NCI-H774 (cell line): ENCODE measurements at places on chromosomes 7 and 10.

DNA sequence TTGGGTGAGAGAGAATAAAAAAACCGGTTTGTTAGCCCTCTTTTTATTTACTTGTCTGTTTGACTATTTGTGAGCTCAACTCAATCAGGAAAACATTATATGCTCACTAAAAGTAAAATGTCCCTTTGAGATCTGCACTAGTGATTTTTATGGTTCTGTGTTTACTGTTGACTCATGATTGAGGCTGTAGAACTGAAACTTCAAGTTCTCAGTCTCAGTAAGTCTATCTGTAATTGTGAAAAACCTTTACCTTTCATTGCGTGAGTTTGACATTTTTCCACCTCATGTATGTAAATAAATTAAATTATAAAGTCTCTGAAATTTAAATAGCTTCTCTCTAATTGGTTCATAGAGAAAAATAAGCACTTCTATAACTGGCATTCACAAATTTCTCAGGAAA, 17.0 kb upstream of the CASD1 start:
- DNase-seq, result no peak

- no peak for DNase-seq
Observed at GRCh38 chr7:81482600-81483186, 287.2 kb downstream of the HGF start.

- DNase-seq, result no peak
Observed at GRCh38 chr7:26673271-26673670, 191.1 kb downstream of the SKAP2 start.

DNA sequence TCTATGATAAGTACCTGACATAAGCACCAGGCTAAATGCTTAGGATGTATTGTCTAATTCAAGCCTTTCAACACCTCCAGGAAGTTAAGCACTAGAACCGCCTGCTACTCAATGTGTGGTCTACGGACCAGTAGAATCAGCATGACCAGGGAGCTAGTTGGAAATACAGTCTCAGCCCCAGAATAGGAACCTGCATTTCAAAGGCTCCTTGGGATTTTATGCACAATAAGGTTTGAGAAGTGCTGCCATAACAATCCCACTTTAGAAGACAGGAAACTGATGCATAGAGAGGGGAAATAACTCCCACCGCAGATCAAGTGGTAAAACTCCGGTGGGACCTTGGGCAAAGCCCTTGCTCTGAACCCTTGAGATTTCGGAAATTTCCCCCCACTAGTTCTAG, 8.8 kb upstream of the DUSP5 start:
- DNase-seq, result no peak

GRCh38 chr10:108496106-108496505, 1331.6 kb upstream of the SORCS1 start:
- no peak for DNase-seq

DNA sequence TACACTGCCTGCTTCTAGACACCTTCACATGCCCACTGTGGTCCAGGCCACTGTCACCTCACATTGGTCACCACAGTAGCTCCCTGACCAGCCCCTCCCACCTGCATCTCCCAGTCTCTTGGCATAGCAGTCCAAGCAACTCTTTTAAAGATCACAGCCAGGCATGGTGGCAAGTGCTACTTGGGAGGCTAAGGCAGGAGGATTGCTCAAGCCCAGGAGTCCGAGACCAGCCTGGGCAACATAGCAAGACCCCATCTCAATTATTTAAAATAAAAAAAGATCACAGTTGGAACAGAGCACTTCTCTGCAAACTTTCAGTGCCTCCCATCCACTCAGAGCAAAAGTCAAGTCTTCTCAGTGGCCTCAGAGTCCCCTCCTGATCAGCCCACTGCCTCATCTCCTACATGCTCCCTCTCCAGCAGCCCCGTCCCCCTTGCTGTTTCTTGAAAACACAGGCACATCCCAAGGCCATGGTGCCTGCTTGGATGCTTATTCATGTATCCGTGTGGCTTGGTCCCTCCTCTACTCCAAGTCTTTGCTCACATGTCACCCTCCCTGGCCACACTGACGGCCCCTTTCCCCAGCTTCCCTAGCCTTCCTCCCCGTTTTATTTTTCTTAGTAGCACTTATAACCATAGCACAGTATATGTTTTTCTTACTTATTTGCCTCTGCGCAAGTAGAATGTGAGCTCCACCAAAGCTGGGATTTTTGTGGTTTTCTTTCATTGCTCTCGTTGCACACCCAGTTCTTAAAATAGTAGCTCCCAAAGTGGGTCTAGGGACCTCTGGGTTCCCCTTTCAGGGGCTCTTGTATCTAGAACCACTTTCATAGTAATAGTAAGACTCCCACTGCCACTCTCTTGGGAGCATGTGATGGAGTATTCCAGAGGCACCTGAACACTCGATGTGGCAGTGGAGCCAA, 19.5 kb downstream of the TSPAN15 start:
- no peak for DNase-seq

- no peak for DNase-seq
Observed at GRCh38 chr10:127092916-127093315, 103.5 kb downstream of the INSYN2A start.

GRCh38 chr7:157576415-157576814, 239.6 kb downstream of the DNAJB6 start:
- DNase-seq, result no peak

DNA sequence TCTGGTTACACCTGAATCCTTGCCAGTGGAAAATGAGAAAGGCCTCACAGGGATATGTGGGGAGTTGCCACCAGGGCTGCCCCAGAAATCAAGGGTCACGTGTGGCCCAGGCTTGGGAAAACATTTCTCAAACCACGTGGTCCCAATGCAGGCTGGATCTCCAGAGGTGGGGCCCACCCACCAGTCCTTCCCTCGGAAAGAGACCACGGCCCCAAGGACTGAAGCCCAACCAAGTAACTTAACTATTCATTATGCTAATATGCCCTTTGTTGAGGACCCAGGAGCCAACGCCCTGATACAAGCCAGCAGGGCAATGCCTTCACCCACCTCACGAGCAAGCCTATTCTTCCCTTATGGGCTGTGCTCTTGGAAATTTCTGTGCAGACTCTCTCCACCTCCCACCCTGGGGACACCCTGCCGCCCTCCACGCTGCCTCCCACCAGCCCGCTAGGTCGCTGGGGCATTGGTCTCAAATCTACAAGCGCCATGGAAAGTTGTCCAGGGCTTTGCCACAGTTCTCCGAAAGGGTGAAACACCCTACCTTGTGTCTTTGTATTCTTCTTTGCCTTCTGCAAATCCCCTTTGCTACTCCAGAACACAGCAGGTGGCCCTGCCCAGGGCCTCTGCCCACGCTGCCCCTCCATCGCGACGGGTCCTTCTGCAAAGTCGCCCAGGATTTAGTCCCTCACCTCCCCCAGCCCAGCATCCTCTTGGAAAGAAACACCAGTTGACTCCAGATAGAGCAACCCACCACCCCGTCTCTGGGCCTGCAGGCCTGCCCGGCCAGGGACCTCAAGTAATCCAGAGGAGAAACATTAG, 8.8 kb downstream of the TNS3 start:
- no peak for DNase-seq

- no peak for DNase-seq
Observed at GRCh38 chr10:121708728-121709674, 110.8 kb upstream of the FGFR2 start.

DNA sequence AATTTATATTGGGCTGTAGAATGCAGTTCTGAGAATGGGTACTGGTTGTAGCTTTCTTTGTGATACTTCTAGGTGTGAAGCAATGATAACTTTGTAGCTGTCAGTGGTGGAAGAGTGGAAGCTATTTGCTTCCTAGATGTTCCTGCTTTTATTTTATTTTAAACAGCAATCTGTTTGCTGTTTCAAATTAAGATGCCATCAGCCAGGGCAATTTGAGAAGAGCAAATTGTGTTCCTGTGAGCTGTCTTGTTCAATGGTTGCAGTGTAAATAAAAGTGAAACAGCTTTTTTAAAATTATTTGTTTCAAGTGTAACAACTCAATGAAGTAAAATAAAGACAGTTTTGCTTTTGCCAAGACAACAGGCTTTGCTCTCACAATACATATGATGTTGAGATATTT, 150.8 kb upstream of the TMEM229A start:
- DNase-seq, result no peak

GRCh38 chr7:137850571-137850970, 3.8 kb upstream of the DGKI start:
- no peak for DNase-seq

- no peak for DNase-seq
Observed at GRCh38 chr10:130812381-130813148, 499.0 kb downstream of the TCERG1L start.

DNA sequence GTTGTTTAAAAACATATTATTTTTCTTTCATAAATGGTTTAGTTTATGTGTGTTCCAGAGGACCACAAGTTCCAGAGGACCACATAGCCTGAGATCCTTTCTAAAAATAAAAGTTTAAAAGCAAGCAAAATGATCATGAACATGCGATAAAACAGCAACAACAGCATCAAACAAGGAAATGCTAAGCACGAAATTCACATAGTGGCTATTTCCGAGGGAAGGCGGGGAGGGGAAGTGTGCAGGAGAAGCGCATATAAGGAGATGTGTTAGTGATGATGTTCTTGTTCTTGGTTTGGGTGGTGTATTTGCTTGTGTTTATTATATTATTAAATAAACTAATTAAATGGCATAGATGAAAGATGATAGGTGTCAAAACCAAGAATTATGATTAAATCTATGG, 1.2 kb downstream of the TBATA start:
- no peak for DNase-seq

DNA sequence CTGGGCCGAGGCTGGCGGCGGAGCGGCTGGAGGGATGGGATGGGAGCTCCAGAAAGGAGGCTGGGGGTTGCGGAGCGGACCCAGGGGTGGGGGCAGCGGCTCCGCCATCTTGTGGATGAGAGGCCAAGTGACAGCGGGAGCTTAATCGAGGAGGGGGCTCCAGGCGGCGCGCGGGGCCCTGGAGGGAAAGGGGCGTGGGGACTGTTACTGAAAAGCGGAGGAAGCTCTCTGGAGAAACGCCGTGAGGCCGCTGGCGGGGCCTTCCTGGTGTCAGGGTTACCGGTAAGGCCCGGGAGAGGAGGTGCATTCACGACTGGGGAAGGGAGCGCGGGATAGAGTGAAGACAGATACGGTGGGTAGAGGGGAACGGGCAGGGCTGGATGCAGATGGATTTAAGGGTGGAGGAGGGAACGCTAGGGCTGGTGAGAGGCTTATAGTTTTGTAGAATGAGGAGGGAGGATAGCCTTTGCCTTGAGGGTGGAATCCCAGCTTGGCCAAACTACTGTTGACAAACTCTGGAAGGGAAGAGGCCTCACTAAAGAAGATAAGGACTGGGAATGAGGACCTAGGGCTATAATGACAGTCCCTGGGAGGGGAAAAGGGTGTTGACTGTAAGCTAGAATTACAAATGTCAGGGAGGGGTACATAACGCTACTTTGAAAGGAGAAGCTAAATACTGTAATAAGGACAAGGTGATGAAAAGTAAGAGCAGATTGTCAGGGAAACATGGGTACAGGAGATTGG, 535 bp downstream of the BTRC start:
- DNase-seq, result no peak

GRCh38 chr7:159030490-159031134, 114.1 kb downstream of the VIPR2 start:
- peak; percentile 30 for DNase-seq

DNA sequence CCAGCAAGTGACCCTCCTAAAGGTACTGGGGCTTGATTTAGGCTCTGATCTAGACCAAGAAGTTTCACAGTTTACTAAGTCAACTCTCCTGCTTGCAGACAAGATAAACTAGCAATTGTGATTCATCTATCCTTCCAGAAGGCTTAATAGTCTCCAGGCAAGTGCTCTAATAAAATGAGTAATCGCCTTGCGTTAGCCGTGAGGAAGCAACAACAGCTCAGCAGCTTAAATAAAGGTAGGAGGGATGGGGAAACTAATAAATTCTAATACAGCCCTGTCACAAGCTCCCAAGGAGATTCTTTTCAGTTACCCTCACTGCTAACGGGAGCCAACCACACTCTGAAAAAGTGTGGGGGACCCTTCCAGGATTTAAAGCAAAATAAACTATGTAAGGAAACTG, 48.4 kb downstream of the FRMD4A start:
- DNase-seq, result no peak

- no peak for DNase-seq
Observed at GRCh38 chr7:760006-760405, 32.9 kb upstream of the PRKAR1B start.

DNA sequence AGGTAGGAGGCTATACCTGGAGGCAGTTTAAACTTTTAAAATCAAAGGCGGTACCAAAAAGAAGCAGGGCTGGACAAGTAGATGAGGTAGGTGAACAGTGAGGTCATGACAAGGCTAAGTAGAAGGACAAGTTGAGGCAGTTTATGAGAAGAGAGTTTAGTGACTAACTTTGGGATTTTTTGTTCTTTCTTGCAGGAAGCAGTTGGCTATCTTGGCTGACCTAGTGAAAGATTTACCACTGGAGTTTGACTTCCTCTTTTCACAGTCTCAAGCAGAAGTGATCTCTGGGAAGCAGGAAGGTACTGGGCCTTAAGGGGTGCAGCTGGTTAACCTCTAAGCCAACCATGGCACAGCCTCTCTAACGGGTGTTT, 26.3 kb downstream of the ENTPD7 start:
- no peak for DNase-seq

DNA sequence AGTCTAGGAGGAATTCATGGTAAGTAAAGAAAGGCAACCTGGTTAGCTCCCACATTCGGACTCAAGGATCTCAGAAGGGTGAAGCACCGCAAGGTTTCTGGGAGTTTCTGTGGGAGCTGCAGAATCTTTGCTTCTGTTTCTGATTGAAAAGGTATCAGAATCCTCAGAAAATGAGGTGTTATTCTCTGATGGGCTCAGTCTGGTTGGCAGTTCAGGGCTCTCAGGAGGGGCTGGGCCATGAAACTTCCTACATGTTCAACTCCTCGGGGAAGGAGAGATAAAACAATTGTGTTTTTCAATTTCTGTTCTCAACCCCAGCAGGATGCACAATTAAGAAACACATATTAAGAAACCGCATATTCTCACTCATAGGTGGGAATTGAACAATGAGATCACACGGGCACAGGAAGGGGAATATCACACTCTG, 9.1 kb downstream of the OR2A7 start:
- no peak for DNase-seq

GRCh38 chr10:62640411-62640810, 164.1 kb upstream of the ADO start:
- no peak for DNase-seq

DNA sequence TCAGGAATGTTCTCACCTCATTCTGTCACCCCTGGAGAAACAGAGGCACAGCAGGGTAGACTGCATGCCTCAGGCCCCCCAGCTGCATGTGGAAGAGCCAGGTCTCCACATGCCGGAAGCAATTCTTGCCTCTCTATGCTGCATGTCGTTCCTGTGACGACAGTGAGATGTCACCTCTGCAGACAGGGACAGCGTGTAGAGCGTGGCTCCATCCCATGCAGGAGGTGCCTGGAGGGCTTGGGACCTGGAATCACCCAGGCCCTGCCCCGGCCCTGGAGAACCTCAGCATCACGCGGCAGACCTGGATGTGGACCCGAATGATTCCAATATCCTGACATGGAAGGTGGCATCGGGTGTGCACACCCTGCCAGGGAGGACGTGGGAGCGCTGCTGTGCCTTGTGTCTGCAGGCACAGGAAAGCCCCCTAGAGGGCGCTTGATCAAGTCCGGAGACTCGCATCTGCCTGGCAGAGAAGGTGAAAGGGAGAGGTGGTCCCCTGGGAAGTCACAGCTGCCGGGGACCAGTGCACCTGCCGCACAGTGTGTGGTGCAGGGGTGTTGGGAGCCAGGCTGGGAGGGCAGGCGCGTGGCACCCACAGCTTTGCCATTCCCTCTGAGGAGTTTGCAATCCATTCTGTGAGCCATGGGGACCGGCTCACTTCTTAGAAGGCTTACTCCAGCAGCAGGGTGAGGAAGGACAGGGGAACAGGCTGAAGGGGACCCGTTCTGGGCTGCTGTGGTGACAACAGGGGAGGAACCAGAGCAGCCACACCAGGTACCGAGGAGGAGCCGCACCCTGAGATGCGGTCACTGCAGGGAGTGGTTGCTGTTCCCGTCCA, 45.3 kb upstream of the EN2 start:
- DNase-seq, result peak; percentile 20
